ENCODE measurements at places on chromosomes 7 and 10.

DNA sequence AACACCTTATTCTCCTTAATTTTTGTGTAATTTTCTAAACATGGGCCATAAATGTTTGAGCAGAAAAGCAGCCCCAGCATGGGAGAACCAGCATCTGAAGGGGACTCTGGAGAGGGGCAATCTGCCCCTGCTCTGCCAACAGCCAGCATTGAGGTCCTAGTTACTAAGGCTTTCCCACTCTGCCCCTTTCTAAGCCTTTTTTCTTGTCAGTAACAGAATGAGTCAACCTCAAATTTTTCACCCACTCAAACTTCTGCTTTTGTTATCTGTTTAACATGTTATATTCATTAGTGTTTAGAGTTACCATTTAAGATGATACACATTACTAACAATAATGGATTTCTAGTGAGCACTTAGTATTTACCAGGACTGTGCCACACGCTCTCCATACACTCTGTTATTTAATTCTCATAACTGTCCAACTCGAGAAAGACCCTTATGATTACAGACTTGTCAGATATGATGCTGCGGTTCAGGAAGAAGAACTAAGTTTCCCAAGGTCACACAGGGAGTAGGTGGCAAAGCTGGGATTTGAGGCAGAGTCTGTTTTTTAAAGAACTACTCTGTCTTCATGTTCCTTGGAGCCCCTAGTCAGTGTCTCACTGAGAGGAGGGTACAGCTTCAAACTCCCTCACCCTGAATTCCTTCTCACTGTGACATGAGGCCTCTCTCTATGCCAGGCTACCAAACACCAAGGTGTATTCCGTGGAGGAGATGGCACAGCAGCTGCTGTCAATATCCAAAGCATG, 19.9 kb upstream of the GPAM start:
- no peak for DNase-seq

DNA sequence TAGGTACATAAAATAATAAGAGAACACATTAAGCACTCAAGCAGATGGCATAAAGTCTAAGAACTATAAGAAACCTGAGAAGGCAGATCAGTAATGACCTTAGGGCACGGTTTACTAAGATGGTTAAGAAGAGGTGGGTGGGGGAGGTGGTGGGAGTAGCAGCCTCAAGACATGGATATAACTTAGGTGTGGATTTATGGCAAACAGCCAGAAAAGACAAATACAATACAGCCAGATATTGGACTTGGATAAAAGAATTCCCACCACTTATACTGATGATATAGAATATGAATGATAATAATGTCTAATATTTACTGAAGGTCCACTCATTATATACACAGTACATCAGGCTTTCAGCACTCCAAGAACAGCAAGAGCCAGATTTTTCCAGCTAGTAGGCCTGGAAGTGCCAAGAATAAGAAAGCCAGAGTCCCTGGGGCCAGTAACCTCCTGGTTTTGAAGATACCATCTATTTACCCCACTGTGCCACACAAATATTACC, 11.9 kb downstream of the DPY19L1 start:
- DNase-seq: no peak

DNA sequence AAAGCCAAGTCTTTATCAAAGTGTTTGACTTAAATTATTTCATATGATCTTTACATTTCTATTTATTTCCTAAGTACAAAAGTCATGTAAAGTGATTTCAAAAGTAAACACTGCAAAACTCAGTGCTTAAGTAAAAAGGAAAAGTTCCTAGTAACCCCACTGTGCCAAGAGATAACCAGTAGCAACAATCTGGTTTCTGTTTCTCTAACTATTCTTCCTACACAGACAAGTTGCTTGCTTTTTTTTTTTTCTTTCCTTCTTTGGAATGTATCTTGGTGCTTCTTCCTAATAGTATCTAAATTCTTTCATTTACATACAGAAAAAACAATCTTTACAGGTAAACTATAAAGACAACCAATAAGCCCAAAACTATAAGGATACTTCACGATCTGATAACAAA, 3.1 kb downstream of the JCAD start:
- no peak for DNase-seq

GRCh38 chr10:98374217-98374985, 40.6 kb downstream of the PYROXD2 start:
- DNase-seq: no peak

DNA sequence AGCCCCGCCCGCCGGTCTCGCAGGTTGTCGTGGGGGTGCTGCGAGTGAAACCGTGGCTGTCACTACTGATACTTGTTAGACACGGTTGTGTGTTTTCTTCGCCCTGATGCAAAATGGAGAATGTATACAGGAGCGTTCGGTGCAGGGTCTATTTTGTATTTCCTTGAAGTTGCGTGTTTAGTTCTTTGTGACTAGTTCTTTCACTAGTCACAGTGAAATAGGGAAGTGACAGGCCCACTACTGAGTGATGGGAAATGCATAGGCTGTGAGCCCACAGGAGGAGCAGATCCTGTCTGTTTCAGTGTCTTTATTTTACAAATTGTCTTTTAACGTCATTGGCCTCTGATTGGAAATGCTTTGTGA, 675 bp downstream of the ABRAXAS2 start:
- DNase-seq: no peak
